ENCODE measurements at places on chromosomes 1 and 21. TPM values are rescaled to one million over a fixed set of nuclear protein-coding genes. Genes with fewer than 3 reads are reported as not detected.

Gene GUCA2A
- not detected for total RNA-seq

Gene ITLN2
- total RNA-seq, result not detected

Gene DYRK3
- 58.2 TPM for total RNA-seq

Gene HOOK1
- total RNA-seq, result 14.6 TPM

Gene NRAS
- total RNA-seq, result 78.2 TPM

Gene PPIAL4G
- total RNA-seq, result not detected

Gene SYT6
- total RNA-seq, result not detected

DNA sequence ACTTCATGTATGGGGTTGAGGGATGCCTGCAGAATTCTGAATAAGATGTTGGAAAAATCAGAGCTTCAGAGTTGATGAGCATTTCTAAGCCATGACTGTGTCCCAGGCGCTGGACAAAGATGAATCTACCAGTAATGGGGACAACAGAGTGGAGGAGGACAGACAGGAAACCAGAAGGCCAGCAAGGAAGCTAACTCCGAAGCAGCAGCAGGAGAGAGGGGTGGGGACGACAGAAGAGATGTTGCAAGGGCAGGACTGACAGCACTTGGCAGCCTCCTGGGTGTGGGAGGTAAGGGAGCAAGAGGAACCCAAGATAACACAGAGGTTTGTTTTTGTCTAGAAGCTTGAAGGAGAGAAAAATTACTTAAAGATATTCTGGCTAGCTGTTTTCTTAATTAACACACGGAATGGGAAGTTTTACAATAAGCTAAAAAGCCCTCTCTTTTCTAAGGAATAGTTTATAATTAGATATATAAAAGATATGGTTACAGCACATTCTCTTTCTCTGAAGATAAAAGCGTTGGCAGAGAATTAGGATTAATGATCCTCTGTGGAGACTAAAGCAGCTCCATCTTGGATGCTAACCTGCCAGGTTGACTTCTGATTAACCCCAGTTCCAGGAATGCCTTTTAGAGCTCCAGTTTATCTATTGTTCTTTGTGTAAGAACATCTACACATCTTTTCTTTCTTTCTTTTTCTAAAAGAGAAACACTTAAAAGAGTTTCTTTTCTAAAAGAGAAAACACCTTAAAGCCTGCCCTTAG is 92.7 kb downstream of the TENT5C start:
- DNase-seq, result no peak

DNA sequence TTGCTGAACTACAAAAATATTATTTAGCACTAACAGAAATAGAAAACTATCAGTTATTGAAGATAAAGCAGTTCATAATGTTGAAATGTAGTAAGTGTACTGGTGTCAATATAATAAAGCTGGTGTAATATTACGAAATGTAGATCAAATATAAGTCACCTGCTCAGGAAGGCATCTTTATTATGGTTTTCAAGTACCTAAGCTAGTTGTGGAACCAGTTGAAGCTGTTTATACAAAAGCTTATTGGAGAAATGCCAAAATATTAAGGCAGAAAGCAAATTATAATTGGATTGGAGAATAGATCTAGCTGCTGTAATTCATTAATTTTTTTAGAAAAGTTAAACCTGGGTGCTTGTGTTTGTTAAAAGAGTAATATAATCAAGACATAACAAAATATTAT is 6.2 kb upstream of the MARK1 start:
- peak; percentile 84 for DNase-seq

DNA sequence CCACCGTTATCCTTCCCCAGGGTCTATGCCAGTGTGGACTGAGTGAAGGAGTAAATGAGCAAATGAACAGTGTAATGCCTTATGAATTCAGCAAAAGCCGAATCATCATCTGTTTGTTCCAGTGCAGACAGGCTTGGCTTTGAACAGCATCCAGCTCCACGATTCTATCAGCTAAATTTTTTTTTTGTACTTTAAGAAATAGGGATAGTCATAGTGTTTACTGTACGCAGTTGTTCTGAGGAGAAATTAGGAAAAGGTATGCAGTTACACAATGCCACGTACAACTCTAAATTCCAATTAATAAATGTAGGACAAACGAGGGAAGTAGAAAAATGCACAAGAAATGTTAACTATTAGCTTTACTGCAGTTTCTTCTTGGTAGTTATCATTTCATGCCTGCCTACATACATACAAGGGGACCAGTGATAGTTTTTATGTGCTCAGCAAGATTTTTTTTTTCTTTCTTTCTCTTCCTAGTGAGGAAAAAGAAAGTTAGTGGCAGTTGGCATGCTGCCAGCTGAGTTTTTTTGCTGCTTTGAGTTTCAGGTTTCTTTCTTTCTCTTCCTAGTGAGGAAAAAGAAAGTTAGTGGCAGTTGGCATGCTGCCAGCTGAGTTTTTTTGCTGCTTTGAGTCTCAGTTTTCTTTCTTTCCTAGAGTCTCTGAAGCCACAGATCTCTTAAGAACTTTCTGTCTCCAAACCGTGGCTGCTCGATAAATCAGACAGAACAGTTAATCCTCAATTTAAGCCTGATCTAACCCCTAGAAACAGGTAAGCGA is at the start of gene IFI44L:
Gene IFI44L, plus strand, starts transcription at position 646 of the 777 bp plus-strand sequence. CDS start 7,468 bp downstream, outside the sequence.
- DNase-seq, result peak; percentile 72

GRCh38 chr1:29704430-29704829 is 468.1 kb downstream of the PTPRU start:
- DNase-seq, result no peak

- no peak for DNase-seq
Observed at GRCh38 chr1:156887317-156887716, 6.2 kb upstream of the PEAR1 start.

DNA sequence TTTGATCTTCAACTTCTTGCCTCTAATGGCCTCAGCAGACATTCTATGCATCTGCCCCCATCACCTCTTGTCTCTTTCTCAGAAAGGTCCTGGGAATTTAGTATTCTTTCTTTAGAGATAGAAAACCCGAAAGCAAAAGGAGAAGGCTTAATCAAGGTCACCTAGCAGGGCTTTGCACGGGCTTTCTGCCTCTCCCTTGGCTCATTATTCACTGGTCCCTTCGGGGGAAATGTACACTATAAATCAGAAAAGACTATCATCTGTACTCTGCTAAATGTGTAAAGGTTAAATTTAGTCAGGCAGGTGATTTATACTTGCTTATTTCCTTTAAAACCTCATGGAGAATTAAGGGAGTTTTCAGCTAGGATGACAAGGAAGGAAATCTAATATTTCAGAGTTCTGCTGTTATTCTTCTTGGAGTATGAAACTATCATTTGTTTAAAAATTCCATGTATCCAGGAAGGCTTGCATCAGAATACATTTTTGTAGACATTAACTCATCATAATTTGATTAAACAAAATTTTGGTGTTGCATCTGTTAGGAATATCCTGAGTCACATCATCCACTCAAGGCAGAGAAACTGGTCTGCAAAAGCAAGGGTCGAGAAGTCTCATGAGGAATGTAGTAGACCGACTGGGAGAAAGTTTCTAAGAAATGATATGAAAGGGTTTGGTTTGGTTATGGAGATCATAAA is 124.6 kb downstream of the GABPA start:
- DNase-seq, result no peak

GRCh38 chr1:51328926-51329325 is 1.4 kb downstream of the TTC39A start:
- no peak for DNase-seq

GRCh38 chr1:74822851-74823401 is 90.0 kb downstream of the TYW3 start:
- peak; percentile 1 for DNase-seq

GRCh38 chr1:180123463-180123936 is 31.2 kb upstream of the QSOX1 start:
- DNase-seq, result peak; percentile 99

GRCh38 chr1:153490272-153491051 is 30.0 kb upstream of the S100A7 start:
- peak; percentile 98 for DNase-seq

GRCh38 chr1:57348921-57349320 is 74.9 kb downstream of the DAB1 start:
- DNase-seq, result peak; percentile 10

- DNase-seq, result no peak
Observed at GRCh38 chr21:33411949-33412430, 8.8 kb downstream of the IFNGR2 start.

GRCh38 chr1:173255214-173255813 is 48.2 kb upstream of the TNFSF4 start:
- peak; percentile 45 for DNase-seq

DNA sequence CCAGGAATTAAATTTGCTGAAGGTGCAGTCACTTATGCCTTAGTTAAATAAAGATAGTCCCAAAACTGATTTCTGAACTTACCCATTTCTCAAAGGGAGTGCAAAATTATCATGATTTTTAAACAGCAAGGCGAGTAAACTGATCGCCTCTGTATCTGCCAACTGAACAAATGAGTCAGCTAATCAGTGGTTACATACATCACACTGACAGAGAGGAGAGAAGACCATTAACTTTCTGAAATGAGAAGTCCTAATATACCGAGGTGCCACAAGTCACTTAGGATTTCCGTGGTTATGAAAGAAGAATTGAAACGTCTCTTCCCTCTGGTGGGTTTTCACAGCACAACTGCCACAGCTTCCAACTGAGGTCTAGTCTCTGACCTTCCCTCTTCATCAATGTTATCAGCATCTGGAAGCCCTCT is 400.7 kb downstream of the SMYD3 start:
- no peak for DNase-seq

Measured in bronchial epithelial cell (primary cell).